Neural crest cell (in vitro differentiated cells): ENCODE measurements at places on chromosomes 2 and 18.

- no peak for DNase-seq
These were observed 430.8 kb downstream of the SETBP1 start for GRCh38 chr18:45111502-45111848.

DNA sequence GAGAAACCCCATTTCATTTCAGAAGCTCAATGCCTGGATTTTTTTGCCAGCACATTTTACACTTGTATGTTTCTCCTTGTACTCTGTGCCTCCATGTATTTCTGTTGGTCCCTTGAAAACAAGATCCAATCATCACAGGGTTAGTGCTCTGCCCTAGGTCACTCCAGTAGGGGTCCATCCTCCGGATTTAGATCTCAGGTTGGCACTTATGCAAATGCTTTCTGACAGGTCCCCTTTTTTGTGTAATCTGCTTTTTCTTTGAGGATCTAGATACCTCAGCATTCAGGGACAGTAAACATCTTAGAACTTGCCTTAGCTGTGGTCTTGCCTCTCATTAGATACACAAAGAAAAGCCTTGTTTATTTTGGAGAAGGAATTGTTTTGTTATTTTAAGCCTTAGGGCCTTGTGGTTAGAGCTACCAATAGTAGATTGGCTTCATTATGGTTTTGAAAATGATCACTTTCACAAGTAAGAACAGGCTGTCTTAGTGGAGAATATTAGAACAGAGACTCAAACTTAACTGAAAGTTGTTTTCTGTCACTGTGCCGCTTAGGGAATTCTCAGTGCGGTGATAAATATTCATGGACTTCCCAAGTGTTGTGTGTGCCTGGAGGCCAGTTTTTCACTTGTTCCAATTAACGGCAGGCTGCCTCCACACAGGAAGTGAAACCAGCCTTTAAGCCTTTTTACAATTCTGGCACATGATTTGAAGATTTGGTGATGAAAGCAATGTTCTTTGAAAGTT lies 7.8 kb downstream of the MERTK start:
- no peak for DNase-seq

DNA sequence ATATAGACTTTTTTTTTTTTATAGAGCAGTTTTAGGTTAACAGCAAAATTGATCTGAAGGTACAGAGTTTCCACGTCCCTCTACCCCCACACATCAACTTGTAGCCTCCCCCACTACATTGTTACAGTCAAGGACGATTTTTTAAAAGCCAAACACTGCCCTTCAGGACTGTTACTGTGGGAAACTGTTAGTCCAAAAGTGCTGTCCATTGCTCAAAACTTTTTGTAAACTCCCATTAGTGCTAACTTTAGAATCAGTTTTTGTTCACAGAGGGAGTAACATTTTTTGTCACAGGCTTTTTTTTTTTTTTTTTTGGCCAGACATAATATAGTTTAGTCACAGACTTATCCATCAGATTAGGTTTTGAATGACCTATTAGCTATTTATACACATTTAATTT lies 24.1 kb downstream of the ELP2 start:
- no peak for DNase-seq

- no peak for DNase-seq
These were observed 65.7 kb upstream of the LRPPRC start for GRCh38 chr2:44061469-44061868.

GRCh38 chr2:161426455-161426921 lies 10.4 kb downstream of the TBR1 start:
- DNase-seq: no peak

GRCh38 chr2:241459520-241459919 lies 48.9 kb downstream of the STK25 start:
- no peak for DNase-seq

GRCh38 chr2:239236043-239236807 lies 164.6 kb downstream of the HDAC4 start:
- no peak for DNase-seq

GRCh38 chr2:109231996-109232705 lies 103.1 kb downstream of the SH3RF3 start:
- DNase-seq: no peak

DNA sequence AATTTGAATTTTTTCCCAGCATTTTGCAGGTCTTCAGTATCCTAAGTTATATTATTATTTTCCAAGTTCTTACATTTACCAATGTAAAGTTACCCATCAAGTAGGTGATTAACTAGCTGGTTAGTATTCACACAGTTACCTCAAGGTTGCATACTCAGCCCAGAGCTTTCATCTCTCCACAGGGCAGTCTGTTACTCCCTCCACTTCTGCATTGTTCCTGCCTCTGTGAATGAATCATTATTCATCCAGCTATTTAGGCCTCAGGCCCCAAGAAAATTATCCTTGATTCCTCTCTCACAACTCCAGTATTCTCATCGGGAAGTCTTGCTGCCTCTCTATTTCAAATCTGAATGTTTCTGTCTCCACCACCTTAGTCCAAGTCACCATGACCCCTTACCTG lies 92.2 kb downstream of the SMC6 start:
- DNase-seq: no peak

DNA sequence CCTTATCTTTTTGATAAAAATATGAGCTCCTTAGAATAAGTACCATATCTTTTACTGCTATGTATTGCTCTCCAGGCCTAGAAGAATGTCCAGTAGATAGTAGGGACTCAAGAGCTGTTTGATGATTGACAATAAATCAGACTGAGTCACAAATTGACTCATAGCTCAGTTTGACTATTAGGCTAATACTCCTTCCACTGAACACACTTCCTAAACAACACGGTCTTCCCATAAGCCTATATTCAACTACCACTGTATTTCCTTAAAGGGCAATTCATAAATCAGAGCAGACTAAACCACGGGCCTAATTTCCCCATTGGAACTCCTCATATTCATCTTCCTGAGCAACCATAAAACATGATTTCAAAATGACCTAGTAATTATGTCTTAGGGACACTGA lies 258.5 kb downstream of the ALK start:
- DNase-seq: no peak

DNA sequence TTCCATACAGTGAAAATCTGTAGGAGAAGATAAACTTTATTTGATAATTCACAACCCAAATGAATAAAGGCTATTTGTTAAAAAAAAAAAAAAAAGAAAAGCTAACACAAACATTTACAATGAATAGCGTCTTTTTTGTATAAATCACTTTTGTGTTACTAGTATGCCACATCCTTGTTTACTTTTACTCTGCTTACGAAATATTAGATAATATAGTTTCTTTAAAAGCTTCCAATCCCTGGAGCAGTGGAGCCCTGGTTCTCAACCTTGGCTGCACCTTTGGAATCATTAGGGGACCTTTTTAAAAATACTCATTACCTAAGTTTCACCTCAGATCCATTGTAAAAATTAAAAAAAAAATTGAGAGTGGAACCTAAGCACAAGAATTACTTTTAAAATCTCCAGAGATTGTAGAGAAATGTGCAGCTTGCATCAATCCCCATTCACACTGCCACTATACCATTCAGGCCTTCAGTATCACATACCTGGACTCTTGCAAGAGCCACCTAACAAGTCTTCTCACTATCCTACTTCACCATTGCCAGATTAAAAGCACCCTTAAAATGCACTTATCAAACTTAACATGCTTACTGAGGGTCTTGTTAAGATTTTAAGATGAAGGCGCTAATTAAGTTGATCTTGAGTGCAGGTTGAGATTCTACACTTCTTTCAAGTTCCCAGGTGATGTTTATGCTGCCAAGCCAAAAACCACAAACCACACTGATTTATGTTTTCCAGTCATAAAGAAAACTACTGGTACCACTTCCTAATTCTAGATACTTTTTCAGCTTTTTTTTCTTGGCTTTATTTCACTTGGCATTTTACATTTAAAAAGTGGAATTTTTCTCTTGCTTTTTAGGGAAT lies 59.7 kb upstream of the ZC3H15 start:
- no peak for DNase-seq

- DNase-seq: no peak
These were observed 186.3 kb downstream of the TCF4 start for GRCh38 chr18:55401638-55402191.

DNA sequence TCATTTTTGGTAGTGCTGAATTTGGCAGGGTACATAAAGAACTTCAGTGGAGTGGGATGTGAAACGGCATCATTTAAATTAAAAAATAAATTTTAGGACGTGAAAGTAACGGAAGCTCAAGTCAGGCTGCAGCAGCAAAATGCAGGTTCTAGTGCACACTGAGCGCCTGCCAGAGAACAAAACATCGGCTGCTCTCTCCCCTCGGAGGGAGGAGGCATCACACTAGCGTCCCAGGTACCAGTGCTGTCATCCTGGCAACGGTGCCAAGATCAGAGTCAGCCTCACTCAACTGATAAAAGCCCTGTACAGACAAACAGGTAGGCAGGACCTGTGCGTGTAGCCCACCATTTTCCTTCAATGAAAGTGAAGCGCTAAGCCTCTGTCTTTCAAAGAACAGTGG lies 261.5 kb downstream of the PTGR3 start:
- no peak for DNase-seq

- DNase-seq: no peak
These were observed 250.9 kb downstream of the BCL11A start for GRCh38 chr2:60302377-60303126.

DNA sequence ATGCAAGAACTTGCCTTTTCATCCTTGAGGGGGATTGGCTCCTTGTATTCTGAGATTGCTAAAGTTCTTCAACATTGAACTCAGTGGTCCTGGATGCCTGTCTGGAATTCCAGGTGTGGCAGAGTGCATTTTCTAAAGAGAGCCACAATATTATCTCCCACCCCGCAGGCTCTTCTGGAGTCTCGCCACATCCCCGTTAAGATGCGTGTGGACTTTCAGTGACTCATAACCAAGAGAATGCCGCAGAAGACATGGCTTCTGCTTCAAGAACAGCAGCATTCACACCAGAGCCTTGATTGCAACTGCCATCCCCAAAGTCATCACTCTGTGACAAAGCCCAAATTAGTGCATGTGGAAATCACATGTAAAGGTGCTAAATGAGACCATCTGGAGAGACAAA lies 142.7 kb downstream of the CDH20 start:
- no peak for DNase-seq

DNA sequence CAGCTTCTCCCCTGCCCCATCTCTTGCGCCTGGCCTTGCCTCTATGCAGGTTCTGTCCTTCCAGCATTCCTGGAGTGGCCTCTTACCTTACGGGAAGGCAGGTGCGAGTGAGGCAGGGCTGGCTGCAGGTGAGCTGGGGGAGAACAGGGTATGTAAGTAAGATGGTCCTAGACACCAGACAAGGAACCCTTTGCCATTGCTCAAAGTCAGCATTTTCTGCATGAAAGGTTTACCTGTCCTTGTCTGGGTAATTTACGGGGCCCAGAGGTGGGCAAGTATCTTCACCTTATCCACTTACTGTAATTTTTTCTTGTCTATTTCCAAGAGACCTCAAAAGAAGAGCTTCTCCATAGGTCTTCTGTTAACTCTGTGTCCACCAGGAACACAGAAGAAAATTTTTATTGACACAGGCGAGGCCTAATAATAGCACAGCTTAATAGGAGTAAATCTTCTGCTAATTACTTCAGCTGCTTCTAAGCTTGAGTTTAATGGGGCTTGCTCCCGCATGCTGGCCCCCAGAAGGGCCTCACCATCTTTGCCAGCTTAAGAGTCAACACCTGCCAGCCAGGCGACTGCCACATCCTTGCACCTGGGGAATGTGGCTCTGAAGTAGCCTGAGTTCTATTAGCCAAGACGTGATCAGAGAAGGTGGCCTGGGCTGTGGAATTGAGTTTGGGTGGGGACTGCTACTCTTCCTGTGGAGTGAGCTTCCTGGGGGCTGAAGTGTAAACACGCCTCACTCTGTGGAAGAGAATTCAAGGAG lies 27.1 kb downstream of the PCARE start:
- DNase-seq: no peak

DNA sequence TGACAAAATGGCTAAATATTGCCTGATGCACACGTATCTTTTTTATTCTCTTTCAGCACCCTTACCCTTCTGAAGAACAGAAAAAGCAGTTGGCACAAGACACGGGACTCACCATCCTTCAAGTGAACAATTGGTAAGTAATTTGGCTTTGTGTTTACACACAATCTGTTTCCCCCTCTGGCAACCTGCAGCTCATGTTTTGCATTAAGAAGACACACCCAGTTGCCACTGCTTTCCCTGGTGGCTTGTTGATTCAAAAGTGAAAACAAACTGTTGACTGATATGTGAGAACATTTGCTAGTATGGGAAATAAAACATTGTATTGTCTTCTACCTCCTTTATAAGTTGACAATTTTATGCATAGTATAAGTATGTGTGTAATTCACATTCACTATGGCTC lies 113.0 kb downstream of the MEIS1 start:
- no peak for DNase-seq

DNA sequence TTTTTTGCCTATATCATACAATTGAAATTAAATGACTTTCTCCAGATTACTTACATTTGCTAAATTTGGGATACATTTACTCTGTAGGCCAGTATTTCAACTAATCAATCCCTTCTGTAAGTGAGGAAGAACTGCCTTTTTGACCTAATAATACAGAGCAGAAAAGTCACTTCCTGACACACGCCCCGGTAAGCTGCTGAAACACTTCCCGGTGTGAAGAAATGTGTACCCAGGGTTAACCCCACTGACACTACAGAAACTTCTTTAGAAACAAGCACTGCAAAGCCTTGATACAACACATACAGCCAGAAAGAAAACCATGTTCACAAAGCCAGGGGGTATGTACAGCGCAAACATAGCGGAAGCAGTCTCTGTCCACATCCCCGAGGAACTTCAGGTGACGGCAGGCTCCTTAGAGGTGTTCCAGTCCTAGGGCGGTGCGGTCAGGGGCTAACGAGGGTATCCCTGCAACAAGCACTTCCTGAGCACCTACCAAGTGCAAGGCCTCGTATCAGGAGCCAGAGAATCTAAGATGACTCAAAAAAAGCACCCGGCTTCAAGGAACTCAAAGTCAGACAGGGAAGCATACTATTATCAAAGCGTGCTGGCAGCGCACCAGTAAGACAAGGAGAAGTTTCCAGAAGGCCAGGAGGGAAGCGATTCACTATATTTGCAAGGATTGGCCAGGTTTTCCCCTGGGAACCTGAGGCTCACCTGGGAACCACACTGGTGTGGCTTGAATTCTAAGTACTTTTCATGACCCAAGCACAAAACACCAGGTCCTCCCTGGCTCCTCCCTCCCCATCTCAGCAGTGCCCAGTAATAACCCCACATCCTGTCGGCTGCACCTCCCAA lies 46.6 kb downstream of the ZNF516 start:
- DNase-seq: no peak
